PC-9 (cell line): ENCODE measurements at places on chromosomes 1 and 21. TPM values are rescaled to one million over a fixed set of nuclear protein-coding genes. Genes with fewer than 3 reads are reported as not detected.

DNA sequence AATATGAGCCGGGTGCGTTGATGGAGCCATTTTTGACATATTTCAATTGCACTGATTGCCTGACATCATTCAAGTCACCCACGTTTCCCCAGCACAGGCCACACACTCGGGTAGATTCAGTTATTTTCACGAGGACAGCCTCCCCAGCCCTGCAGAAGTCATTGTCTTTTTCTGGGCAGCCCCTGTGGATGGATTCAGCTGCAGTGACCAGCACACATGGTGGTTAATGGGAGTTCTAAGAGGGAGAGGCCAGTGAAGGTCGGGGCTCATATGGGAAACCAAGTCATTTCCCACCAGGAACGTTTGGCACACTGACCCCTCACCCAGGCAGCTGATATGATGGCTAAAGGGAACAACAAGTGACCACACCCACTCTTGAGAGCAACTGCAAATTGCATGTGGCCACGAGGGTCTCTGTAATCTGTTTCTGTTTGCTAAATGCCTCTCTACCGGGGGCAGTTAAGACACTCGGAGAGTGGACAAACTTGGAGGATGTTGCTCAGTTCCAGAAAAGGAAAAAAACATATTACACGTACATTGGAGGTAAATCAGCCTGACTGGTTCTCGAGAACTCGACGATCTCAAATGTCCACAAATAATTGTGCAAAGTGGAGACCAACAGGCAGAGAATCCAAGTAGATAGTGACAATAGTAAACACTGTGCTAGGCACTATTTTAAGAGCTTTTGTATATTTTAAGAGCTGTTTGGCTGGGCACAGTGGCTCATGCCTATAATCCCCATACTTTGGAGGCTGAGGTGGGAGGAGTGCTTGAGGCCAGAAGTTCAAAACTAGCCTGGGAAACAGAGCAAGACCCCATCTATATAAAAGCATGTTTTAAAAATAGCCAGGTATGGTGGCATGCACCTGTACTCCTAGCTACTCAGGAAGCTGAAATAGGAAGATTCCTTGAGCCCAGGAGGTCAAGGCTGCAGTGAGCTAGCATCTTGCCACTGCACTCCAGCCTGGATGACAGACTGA is 167.2 kb upstream of the IRF2BP2 start:
- no peak for DNase-seq

DNA sequence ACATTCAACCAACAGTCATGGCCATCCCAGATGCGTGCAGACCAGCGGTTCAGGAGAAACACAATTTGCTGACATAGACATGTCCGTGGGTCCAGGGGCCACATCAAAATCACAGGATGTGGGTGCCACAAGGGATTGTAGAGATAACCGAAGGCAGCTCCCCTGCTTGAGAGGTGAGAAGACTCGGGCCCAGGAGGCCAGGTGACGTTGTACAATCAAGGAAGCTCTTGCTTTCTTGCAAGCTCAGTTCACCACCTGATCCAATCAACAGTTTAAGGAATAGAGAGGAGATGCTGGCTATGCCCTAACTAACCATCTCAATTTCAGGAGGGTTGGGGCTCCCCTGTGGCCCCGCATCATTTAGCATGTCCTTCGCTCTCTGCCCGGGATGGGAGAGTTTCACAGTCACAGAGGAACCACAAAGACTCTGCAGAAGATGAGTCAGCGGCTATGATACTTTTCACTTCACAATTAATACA is 19.5 kb downstream of the UBASH3A start:
- DNase-seq: no peak

GRCh38 chr1:225427235-225428067 is at the start of gene LBR:
TSS of gene LBR (minus strand) at chr1:225428038. CDS start at chr1:225424075, 3,963 bp downstream.
- no peak for DNase-seq

ESPN gene
- 18.6 and 32.3 TPM in 2 replicates for total RNA-seq

- DNase-seq: no peak
Measured at GRCh38 chr1:97270508-97271307, 549.1 kb downstream of the PTBP2 start.

BROX gene
- 64.3 and 99.1 TPM in 2 replicates for total RNA-seq

TSTD1 gene
- 51.4 and 70.8 TPM in 2 replicates for total RNA-seq

- no peak for DNase-seq
Measured at GRCh38 chr1:246178717-246179311, 328.3 kb downstream of the SMYD3 start.

GRCh38 chr1:220879509-220880361 is 492 bp downstream of the HLX start:
- no peak for DNase-seq

- DNase-seq: no peak
Measured at GRCh38 chr1:116345843-116346242, 27.2 kb upstream of the ATP1A1 start.

DNA sequence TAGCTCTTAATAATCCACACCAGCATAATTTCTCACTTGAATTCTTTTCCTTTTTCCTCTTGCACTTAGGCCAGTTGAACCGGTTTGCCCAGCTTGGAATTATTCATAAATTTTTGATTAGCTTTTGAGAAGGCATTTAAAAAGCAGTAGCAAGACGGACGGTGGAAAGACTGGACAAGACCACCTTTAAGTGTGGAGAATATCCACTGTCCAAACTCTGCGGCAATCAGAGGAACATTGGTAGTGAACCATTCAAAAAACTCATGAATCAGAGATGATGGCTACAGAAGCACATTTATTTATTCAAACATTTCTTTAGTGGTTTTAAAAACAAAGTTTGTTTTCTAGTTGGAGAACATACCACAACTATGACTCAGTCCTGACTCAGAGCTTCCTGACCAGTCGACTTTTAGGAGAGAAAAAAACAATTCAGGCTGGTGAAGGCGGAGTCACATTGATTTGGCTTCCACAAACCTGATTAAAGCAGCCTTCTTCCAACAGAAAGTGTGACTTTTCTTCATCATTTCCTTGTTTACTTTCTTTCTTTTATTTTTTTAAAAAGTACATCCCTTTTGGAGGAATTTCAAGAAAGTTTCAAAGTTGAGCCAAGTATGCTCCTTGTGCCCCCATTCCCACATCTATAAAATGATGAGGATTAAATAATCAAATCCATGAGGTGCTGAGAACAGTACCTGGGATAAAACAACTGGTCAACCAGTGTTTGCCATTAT is 128.8 kb downstream of the ADSS2 start:
- DNase-seq: peak; percentile 96

GBP7 gene
- total RNA-seq: not detected in 2 replicates

ICOSLG gene
- 2.9 and 3.9 TPM in 2 replicates for total RNA-seq

GRCh38 chr1:76625886-76626678 is 241.2 kb upstream of the ST6GALNAC5 start:
- DNase-seq: no peak

DNA sequence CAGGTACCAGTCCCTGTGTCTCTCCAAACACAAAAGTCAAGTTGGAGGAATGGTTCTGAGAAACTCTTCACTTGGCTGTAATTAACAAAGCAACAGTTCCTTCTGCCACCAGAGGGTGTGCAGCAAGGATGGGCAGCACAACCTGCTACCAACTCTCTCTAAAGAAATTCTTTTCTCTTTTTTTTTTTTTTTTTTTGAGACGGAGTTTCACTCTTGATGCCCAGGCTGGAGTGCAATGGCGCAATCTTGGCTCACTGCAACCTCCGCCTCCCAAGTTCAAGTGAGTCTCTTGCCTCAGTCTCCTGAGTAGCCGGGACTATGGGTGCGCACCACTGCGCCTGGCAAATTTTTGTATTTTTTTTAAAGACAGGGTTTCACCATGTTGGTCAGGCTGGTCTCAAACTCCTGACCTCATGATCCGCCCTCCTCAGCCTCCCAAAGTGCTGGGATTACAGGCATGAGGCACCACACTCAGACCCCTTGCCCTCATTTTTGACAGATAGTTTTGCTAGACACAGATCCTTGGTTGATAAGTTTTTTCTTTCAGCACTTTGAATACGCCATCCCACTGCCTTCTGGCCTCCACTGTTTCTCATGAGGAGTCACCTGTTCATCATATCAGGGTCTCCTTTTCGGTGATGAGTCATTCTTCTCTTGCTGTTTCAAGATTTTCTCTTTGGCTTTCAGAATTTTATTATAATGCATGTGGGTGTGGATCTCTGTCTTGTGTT is 12.1 kb upstream of the DEGS1 start:
- DNase-seq: peak; percentile 25
